ENCODE measurements at places on chromosomes 12 and 14. TPM values are rescaled to one million over a fixed set of nuclear protein-coding genes. Genes with fewer than 3 reads are reported as not detected.

Gene PRB2
- total RNA-seq = not detected

Gene SLC25A47
- total RNA-seq = 0.12 TPM

Gene RASSF8
- total RNA-seq = 42.6 TPM

Gene CMA1
- total RNA-seq = 0.92 TPM

Gene SYNDIG1L
- not detected for total RNA-seq

Gene STXBP6
- total RNA-seq = 1.1 TPM

Gene PRIM1
- total RNA-seq = 2.3 TPM

Gene KCNC2
- total RNA-seq = 1.2 TPM

Gene TPPP2
- total RNA-seq = 3.2 TPM

Gene RAD9B
- 1.2 TPM for total RNA-seq

Gene LAG3
- 0.24 TPM for total RNA-seq

Gene FGF6
- 12.2 TPM for total RNA-seq

Gene TSPAN19
- not detected for total RNA-seq

Gene CFAP73
- not detected for total RNA-seq

Gene FAM186B
- 0.44 TPM for total RNA-seq

Gene CRADD
- total RNA-seq = 12.7 TPM

Gene KRT8
- 1.3 TPM for total RNA-seq

Gene NYNRIN
- total RNA-seq = 2.1 TPM

Gene NPFF
- not detected for total RNA-seq

Gene C1QL4
- total RNA-seq = not detected

Gene HOXC5
- total RNA-seq = 0.74 TPM

Gene APEX1
- 81.2 TPM for total RNA-seq

Gene STON2
- 58.0 TPM for total RNA-seq

Gene KRT6C
- total RNA-seq = 0.24 TPM

Gene TXNDC16
- 1.8 TPM for total RNA-seq

Gene GALNT9
- total RNA-seq = not detected

Gene GDF3
- total RNA-seq = 0.30 TPM

Gene FLRT2
- total RNA-seq = 9.8 TPM

Gene BHLHE41
- 32.2 TPM for total RNA-seq

Gene AICDA
- total RNA-seq = not detected

Gene GXYLT1
- 4.3 TPM for total RNA-seq

Gene NUAK1
- 31.4 TPM for total RNA-seq

Gene CRACR2A
- total RNA-seq = 0.87 TPM

Gene GYS2
- not detected for total RNA-seq

All from psoas muscle (tissue), 8 donors.